ENCODE measurements at places on chromosomes 5 and 9. TPM values are rescaled to one million over a fixed set of nuclear protein-coding genes. Genes with fewer than 3 reads are reported as not detected.

PDZD2 gene
- 5.9 TPM for total RNA-seq

DMRT3 gene
- total RNA-seq, result not detected

FAM151B gene
- 0.35 TPM for total RNA-seq

OBP2B gene
- not detected for total RNA-seq

FRRS1L gene
- total RNA-seq, result 0.07 TPM

SLC36A2 gene
- total RNA-seq, result not detected

LCN1 gene
- total RNA-seq, result not detected

PCDH12 gene
- not detected for total RNA-seq

GFRA3 gene
- total RNA-seq, result not detected

MEF2C gene
- total RNA-seq, result 0.42 TPM

LRRTM2 gene
- total RNA-seq, result not detected

ADRB2 gene
- total RNA-seq, result 29.5 TPM

LCN10 gene
- total RNA-seq, result not detected

IRX2 gene
- total RNA-seq, result 46.8 TPM

FOXD4L6 gene
- 0.05 TPM for total RNA-seq

CTXN3 gene
- total RNA-seq, result not detected

NR2F1-AS1 gene
- total RNA-seq, result not detected

FAM163B gene
- not detected for total RNA-seq

ZNF883 gene
- 5.9 TPM for total RNA-seq

KCNN2 gene
- total RNA-seq, result not detected

SERINC5 gene
- 26.3 TPM for total RNA-seq

CRB2 gene
- not detected for total RNA-seq

TAF1L gene
- not detected for total RNA-seq

ASPN gene
- not detected for total RNA-seq

GALT gene
- total RNA-seq, result 15.4 TPM

GCNT1 gene
- 16.3 TPM for total RNA-seq

OTP gene
- total RNA-seq, result not detected

C9orf153 gene
- total RNA-seq, result not detected

ICE1 gene
- 15.4 TPM for total RNA-seq

KCNIP1 gene
- total RNA-seq, result not detected

OR1J2 gene
- not detected for total RNA-seq

PKN3 gene
- 5.8 TPM for total RNA-seq

ADAMTSL2 gene
- not detected for total RNA-seq

RECK gene
- total RNA-seq, result 2.8 TPM

ESM1 gene
- total RNA-seq, result 0.56 TPM
